Activated CD4-positive, alpha-beta T cell treated with anti-CD3 and anti-CD28 coated beads for 24 hours (primary cell): ENCODE measurements at places on chromosomes 1 and 21.

GRCh38 chr1:59705466-59706302 lies 109.1 kb upstream of the HOOK1 start:
- no peak for DNase-seq

GRCh38 chr1:45687754-45688740 lies at the start of gene TMEM69:
Gene TMEM69 (plus strand): TSS chr1:45688181. CDS start chr1:45691069, 2,888 bp downstream.
- peak; percentile 72 for DNase-seq

DNA sequence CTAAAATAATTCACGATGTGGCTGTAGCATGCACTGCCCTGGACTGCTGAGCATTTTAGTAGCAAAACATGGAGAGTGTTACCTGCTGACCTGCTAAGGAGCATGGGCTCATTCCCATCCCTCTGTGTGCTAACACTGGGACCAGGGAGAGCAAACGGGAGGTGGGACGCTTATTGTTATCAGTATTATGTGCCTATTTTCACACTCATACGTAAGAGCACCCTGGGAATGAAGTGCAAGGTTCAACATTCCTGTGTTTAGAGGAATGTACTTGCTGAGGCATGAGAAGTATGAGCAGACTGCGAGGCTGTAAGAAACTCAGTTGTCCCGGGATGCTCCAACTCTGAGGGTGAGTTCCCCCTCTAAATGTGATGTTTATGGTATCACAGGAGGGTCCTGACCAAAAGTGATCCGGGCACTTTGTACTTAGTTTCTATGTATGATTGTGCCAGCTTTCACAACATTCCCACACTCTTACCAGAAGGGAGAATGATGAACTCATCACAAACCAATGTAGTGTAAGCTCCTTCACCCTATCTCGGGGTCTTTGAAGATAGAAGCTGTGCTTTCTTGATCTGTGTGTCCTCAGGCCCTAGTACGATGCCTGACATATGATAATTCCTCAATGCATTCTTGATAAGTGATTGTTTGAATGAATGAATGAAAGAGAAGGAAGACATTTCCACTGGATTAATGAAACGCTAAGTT lies 164.8 kb downstream of the KCNJ6 start:
- no peak for DNase-seq

DNA sequence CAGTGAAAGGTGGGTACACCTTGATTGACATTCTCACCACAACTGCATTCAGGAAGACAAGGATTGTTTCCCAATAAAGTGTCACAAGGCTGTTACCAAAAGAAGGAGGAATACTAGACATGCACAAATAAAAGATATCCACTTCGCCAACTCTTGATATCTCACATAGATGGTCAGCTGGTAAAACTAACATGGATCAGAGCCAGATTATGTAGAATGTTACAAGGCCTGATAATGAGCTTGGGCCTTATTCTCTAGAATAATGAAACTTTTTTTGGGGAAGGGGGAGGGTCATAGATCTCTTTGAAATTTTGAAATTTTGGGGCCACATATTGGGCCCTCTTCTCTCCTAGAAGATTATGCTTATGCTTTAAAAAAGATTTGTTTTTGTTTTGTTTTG lies 24.9 kb downstream of the RAP1A start:
- DNase-seq, result no peak

GRCh38 chr1:209704584-209704983 lies at the start of gene HSD11B1:
Gene HSD11B1 (plus strand): TSS chr1:209704846. CDS start chr1:209704943, 97 bp downstream.
- DNase-seq, result no peak

GRCh38 chr1:161390559-161390858 lies 22.8 kb upstream of the CFAP126 start:
- DNase-seq, result no peak

DNA sequence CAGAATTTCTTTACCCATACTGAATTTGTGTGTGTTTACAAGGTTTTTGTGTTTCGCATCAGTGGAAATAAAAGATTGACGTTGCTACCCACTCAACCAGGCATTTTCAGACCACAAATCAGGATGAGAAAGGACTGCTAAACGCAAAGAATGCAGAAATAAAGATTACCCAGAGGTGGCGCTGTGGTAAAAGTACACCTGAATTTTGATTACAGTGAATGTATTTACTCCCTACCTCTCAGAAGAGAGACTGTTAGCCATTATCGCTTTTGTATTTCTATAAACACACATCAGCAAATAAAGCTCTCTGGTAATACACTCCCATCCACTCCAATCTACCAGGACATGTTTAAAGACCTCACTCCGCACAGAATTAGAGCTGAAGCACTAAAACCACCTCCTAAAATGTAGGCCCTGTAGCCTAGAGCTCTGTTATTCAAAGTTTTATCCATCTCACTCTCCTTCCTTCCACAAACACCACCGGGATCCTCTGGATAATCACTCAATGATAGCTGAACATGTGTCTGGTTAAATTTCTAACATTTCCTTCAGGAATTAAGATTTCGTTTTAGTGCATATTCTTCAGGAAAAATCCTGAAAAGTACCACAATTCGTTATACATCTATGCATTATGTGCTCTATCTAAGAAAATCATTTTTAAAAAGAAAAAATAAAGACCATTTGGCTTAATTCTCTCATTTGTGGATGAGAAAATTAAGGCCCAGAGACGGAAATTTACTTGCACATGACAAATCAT lies 2.5 kb upstream of the LMO4 start:
- no peak for DNase-seq
